ENCODE measurements at places on chromosomes 2 and 18.

GRCh38 chr2:136244536-136244885 is 126.6 kb upstream of the CXCR4 start:
- DNase-seq, result no peak

- no peak for DNase-seq
Measured at GRCh38 chr2:189870381-189871085, 86.3 kb downstream of the PMS1 start.

- no peak for DNase-seq
Measured at GRCh38 chr2:217897091-217897715, 105.6 kb downstream of the TNS1 start.

DNA sequence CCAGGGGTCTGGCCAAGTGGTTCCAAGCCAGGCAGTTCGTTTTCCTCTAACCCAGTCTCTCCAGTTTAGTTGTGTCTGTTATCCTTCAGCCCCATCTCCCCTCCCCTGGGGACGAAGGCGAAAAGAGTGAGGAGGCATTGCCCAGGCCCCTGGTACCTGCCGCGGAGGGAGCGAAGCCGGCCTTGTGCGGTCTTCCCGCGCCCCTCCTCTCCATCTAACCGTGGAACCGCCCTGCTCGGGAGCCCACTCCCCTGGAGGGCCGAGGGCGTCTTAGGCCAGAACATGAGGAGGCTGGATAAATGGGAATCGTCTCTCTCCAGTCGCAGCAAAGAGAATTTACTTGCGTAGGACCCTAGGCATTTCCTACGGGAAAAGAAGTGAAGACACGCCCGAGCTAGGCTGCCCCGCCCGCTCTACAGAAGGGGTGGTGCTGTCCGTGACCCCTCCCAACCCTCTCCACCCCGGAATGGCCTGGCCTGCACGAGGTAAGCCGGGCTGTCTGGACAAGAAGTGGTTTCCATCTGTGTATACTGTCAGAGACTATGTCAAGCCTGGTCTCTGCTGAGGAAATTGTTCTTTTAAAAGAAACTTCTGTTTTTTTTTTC is 156.2 kb downstream of the MIB1 start:
- no peak for DNase-seq

DNA sequence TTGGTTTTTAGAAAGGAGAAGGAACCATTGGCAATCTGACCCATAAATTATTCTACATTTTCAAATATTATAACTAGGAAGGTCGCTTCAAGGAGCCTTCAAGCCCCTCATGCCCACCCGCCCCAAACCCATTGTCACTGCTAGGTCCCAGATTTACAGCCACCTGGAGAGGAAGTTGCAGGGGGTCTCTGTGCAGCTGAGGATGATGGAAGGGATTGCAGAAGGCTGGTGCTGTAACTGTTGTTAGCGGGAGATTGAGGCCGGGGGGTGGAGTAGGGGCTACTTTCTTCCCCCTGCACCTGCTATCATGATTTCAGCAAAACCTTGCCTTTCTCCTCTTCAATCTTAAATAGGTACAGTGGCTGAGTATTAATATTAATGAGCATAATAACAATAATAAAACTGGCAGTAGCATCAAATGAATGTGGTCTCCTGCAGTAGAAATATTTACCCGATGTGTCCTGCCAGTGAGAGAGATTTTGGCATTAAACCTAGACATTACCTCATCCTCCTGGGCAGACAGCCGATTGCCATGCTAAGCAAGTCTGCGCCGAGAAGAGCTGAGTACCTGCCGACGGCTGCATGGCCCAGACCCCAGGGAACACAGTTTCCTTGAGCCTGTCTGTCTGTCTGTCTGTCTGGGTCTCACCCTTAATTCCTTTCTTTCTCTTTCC is 225.4 kb downstream of the FAM210A start:
- DNase-seq, result peak; percentile 84

GRCh38 chr2:69781321-69782248 is 39.7 kb downstream of the ANXA4 start:
- DNase-seq, result peak; percentile 56

GRCh38 chr2:177553176-177553884 is 160.8 kb downstream of the AGPS start:
- peak; percentile 46 for DNase-seq

DNA sequence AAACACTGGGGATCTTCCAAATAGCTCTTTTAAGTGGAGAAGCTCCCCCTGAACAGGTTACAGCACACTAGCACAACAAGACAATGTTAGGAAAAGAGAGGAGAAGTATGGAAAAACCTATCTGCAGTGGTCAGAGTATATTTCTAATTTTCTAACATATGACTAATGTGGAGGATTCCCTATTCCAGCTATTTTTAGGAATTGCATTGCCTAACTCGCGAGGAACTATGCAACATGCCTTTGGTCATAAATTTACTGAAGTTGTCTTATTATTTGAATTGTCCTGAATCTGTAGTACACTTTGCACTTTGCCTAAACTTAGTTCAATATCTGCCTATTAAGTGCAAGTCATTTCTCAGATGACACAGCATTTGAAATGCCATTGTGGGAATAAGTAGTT is 381.4 kb downstream of the CCDC85A start:
- no peak for DNase-seq

DNA sequence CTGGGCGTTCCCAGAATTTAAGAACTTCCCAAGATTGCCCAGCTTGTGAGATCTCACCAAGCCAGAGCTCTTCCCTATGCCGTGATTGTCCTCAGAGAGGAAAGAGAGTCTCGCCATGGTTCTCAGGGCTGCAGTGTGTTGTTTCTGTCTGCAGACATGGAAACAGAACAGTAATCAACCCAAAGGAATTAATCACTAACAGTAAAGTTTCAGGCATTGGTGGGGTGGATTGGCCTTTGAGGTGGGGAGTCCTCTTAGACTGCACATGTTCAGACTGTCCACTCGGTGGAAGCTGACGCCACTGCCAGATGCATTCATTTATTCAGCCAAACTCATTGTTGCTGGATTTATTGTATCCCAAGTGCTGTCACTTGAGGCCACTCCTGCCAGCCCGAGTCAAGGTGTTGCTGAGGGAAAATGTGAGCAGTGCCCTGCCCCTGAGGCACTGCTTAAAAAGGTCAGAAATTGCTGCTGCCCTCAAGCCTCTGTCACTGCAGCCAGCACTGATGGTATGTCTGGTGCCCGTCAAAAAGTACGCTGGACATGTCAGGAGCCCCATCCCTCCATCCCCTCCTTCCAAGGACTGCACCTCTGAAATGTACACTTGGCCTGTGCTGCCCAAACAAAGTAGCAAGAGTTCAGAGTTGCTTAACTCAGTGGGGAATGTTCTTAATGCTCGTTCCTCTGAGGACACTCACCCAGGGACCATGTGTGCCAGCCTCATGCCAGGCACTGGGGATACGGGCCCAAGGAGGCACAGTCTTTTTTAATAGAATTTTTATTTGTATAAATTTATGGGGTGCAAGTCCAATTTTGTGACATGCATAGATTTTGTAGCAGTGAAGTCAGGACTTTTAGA is 201.0 kb downstream of the GLI2 start:
- DNase-seq, result no peak

GRCh38 chr2:120862201-120863060 is 126.8 kb downstream of the GLI2 start:
- no peak for DNase-seq

GRCh38 chr18:58055890-58056558 is 12.0 kb downstream of the NEDD4L start:
- DNase-seq, result no peak

GRCh38 chr18:56413862-56414261 is 224.5 kb downstream of the TXNL1 start:
- no peak for DNase-seq

DNA sequence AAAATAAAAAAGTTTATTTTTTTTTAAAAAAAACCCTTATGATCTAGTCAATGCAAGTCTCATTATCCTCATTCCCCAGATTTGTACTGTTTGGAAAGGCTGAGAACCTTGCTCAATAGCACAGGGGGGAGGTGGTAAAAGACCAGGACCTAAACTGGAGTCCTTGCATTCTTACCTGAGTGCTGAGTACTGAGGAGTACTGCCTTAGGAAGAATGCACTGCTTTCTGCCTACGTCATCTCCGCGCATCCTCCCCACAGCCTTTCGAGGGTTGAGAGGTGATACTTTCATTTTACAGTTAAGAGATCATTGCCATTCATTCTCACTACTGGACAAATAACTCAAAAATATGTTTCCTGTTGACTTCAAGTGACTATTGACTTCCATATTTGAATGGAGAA is 73.8 kb downstream of the MAP3K20 start:
- DNase-seq, result no peak

GRCh38 chr2:100542418-100542817 is 20.4 kb upstream of the PDCL3 start:
- no peak for DNase-seq

DNA sequence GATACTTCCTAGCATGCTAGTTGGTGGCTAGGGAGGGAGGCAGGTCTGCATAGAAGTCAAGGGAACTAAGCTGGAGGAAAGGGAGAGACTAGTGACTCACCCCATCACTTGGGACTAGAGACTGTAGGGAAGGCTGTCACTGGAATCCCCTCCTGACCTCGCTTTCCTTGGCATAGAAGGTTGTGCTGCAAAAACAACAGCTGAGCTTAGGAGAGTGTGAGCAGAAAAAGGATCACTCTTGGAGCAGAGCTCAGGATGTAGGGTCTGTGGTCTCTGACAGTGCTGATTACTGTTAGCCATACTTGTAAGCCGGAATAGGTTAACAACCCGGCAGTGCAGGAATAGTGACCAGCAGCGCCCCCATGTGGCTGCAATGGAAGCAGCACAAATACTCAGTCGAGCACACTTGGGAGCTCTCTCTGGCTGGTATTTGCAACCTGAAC is 66.9 kb upstream of the SMAD2 start:
- peak; percentile 20 for DNase-seq

DNA sequence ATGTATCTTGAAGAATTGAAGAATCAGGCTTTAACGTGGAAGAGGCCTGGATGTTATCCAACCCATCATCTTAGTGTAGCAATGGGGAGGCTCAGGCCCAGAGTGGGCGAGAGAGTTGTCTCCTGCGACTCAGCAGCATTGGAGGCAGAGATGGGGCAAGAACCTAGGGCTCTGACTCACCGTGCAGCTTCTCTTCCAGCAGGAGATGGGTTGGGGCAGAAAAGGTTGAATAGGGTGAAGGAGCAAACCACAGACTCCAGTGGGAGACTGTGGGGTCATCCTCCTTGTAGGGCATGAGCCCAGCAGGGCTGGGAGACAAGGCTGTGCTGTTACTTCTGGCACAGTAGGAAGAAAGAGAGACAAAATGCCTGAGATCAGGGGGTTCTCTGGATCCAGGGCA is 1.4 kb downstream of the IL36RN start:
- DNase-seq, result no peak

DNA sequence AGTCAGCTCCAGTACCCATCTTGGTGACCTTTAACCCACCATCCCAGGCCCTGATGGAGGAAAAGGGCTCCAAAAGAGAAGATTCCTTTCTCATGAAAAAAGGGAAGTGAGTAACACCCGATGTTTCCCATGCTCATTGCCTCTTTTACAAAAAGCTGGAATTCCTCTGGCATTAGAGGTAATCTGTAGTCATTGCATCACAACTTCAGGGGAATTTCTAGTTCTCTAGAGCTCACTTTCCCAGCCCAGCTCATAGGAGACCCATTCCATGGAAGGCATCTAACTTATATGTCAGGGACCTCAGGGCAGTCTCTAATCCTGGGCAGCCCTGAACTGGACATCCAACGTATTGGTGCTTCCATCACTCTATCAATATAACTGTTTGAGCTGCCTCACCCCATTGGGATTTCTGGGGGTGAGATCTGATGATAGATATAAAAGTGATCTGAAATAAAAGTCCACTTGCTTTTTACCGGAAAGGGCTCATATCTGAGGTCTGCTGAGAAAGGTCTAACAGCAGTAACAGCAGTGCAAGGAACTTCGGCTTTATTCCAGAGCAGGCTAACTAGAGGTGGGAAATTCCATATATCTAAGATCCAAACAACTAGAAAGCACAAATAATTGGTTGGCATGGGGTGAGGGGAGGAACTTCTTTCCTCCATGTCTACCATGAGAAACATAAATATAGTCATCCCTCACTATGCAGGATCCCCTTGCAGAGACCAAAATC is 106.1 kb downstream of the ETAA1 start:
- no peak for DNase-seq

- DNase-seq, result no peak
Measured at GRCh38 chr2:42792583-42793333, at the start of gene HAAO. Gene HAAO, minus strand, starts transcription at chr2:42792583. Its CDS starts 47 bp downstream, at chr2:42792536.

Measured in NCI-H345 (cell line).